Activated CD4-positive, alpha-beta T cell treated with anti-CD3 and anti-CD28 coated beads for 24 hours (primary cell): ENCODE measurements at places on chromosomes 16 and 17.

DNA sequence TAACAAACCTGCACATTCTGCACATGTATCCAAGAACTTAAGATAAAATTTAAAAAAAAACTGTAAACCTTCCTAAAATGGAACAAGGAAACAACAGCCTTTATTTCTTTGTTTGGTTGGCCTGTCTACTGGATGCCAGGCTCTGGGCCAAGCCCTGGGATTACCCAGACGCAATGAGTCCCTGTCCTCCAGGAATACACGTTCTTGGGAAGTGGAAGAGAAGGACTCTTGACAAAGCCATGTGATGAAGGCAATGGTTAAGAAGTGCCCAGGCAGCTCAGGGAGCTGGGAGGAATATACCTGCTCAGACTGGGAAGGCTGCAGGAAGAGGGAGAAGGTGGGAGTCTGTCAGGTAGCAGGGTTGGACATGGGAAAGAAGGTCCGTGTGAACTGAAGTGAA is 115.4 kb downstream of the AXIN2 start:
- DNase-seq: no peak

GRCh38 chr17:76547183-76547641 is 7.4 kb downstream of the PRCD start:
- no peak for DNase-seq

DNA sequence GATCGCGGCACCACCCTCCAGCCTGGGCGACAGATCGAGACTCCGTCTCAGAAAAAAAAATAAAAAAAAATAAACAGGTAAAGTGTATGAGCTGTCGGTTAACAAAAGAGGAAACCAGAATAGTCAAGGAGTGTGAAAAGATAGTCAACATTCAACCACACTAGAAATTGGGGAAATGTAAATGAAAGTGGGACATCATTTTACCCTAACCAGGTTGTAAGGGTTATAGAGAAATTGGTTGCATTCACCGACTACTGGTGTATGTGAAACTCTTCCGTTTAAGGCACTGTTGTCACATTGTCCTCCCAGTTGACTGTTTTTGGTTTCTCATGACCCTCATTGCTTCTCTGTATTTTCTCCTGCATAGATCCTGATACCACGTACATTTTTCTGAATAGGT is 62.8 kb downstream of the RABEP1 start:
- DNase-seq: no peak

DNA sequence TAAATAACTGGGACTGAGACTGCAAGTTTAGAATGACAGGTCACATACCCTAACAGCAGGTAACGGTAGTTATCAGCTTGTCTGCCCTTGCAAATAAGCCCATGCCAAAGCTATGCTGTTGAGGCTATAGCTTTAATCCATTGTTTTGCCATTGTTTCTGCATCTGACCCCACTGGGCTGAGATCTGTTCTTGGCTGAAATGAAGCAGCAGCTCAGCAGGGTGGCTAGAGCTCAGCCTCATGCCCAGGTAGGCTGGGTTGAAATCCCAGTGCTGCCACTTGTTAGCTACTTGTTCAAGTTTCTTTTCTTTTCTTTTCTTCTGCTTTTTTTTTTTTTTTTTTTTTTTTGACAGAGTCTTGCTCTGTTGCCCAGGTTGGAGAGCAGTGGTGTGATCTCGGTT is 40.1 kb downstream of the NKD1 start:
- DNase-seq: no peak

DNA sequence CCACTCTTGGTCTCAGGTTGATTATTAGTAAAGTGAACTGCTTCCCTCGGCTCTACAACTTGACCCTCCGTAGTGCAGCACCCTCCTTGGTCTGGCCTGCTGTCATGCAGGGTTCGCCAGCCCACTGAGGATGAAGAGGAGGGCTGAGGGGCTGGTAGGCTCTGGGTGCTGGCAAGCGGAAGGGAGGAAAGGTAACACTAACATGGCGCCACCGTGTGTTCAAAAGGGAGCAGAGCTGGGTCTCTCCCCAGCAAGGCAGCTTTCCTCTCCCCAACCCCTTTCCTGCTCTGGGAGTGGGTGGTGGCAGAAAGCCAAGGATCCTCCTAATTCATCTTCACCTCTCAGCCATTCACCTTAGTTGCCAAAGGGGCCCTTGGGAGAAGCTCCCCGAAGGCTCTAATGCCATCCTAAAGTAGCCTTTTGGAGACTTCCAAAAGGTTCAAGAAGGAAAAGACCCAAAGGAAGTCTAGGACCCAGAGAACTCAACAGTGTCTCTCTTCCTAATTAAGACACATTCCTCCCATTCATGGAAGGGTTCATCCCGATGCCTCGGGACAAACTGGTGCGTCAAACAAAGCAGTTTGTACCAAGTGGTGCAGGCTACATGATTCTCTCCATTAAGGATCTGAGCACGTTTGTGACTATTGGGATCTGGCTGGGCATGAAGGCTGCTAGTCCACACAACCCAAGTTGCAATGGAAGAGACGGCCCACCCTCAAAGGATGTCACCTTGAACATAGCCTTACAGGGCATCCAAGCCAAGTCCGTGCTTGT is 90.8 kb upstream of the TOB1 start:
- peak; percentile 42 for DNase-seq

DNA sequence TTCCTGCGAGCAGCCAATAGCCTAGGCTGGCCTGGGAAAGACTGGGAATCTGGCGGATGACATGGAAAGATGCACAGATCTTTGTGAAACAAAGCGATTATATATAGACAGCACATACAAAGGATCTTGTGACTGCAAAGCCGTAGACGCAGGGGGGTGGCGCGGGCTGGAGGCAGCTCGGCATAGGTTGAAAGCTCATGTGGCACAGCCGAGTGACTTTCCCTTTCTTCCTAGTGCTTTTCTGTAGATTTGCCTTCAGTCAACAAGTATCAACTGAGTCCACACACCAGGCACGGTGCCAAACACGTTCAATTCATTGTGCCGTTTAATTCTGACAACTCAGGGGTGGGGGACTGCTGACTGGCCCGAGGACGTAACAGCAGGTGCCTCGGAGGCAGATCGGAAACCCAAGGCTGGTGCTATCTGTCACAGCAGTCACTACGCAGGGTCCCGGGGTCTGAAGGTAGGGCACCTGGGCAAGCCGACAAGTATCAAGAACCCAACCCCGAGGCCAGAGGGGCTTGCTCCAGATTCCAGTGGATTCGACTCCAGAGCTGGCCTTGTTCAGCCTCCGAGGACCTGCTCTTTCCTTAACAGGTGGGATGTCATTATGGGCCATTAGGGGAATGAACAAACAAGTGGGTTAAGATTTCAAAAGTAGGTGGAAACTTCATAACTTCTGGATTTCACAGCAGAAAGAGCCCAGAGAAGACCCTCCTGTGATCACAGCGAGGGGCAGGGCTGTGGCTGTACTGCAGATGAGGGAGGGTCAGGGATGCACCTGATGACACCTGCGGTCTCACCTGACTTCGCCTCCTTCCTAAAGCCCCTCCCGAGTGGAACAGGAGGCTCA is 5.9 kb downstream of the PAM16 start:
- DNase-seq: no peak

GRCh38 chr16:73000020-73000906 is 47.7 kb downstream of the ZFHX3 start:
- DNase-seq: no peak

GRCh38 chr17:75695141-75695829 is 26.0 kb upstream of the ITGB4 start:
- no peak for DNase-seq

DNA sequence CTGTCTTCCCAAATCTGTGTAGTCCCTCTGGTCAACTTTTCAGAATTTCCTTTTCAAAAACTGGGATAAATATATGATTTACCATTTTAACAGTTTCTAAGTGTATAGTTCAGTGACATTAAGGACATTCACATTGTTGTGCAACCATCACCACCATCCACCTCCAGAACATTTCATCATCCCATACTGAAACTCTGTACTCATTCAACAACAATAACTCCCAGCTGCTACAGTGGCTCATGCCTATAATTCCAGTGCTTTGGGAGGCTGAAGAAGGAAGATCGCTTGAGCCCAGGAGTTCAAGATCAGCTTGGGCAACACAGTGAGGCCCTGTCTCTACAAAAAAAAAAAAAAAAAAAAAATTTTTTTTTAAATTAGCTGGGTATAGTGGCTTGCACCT is 131.0 kb downstream of the AATF start:
- DNase-seq: no peak

- DNase-seq: no peak
Observed at GRCh38 chr17:55433029-55433628, 11.5 kb upstream of the MMD start.

- no peak for DNase-seq
Observed at GRCh38 chr16:57245472-57246113, 534 bp downstream of the ARL2BP start.

DNA sequence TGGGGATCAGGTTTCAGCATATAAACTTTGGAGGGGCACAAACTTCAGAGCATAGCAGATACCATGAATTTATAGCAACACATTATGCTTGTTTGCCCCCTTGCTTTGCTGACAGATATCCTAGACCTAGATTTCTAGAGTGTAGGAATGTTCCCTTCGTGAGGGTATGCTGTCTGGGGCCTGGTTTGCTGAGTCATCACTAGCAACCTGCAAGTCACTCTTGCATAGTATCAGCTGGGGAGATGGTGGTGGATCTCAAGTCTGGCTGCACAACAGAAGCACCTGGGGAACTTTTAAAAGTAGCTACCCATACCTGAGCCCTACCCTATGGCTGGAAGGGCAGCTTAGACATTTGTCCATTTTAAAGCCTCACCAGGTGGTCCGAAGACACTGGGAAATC is 22.3 kb upstream of the HSBP1 start:
- DNase-seq: no peak

DNA sequence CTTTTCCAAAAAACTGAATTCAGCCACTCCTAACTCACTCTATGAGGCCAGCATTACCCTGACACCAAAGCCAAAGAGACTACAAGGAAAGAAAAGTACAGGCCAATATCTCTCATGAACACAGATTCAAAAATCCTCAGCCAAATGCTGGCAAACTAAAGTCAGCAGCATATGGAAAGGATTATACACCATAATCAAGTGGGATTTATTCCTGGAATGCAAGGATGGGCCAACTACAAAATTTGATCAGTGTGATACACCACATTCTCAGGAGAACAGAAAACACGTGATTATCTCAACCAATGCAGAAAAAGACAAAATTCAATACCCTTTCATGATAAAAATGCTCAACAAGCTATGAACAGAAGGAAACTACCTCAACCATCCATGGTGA is 7.7 kb upstream of the AATK start:
- DNase-seq: no peak

DNA sequence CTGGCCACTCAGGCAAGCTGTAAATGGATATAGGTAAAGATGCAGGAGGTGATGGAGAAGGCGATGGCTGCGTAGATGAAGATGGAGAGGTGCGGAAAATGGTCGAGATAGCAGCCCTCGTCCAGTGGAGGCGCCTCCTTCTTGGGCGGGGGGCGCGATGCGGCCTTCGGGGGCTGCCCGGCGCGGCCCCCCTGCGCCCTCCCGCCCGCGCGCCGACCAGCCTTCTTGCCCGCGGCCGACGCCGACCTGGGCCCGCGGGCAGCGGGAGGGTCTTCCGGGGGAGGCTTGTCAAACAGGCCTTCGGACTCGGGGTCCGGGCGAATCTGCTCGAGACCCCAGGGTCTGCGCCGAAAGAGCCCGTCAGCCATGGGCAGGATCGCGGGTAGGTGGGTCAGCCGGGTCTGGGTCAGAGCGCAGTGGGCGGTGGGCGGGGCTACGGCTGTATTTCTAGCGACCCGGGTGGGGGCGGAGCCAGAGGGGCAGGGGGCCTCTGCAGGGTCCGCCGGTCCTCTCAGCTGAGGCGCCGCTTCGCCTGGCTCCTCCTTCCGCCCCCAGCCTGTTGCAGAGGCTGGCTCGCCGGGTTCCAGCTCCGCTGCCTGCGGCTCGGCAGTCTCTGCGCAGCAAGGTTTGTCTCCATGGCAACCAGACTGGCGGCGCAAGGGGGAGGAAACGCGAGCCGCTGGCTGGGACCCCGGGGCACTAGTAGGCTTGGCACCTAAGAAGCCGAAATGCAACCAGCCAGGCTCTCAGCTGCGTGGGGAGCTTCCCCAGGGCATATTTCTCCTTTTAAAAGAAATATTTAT is 14.4 kb downstream of the MIS12 start:
- peak; percentile 64 for DNase-seq

DNA sequence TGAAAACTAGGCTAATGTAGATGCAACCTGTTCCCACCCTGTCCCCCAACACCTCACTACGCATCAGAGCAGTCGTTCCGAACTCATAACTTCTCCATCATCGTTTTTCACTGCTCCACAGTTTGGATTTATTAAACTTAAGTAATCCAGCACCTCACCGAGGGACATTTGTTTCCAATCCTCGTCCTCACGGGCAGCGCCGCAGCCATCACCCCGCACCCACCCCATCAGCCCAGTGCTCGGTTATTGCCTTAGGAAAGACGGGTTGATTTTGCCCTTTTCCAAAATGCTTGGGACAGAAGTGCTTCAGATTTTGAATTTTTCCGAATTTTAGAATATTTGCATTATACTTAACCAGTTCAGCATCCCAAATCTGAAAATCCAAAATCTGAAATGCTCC is 71.0 kb upstream of the DOC2B start:
- DNase-seq: no peak

DNA sequence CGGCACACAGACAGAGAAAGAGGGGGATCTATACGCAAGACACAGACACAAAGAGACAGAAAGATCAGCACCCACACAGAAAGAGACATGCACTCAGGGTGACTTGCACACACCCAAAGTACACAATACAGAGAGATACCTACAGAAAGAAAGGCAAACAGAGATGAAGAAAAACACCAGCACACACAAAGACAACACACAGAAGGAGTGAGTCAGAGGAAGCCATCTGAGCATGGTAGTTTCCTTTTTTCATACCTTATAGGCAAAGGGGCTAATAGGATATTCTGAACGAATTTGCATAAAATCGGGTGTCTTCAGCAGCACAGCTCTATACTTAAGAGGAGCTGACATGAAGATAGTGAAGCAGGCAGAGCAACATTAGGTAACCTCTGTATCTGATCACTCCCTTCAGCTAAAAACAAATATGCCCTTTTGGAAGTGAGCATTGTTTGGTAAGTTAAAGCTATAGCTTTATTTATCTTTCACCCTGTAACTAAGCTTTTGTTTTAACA is 198.6 kb downstream of the AATF start:
- DNase-seq: no peak

- DNase-seq: no peak
Observed at GRCh38 chr17:66054242-66054641, 137.7 kb downstream of the CEP112 start.

- DNase-seq: no peak
Observed at GRCh38 chr16:1003391-1004347, 22.1 kb downstream of the SOX8 start.

- DNase-seq: no peak
Observed at GRCh38 chr17:41615454-41615853, 2.9 kb upstream of the KRT16 start.

- DNase-seq: no peak
Observed at GRCh38 chr17:4520060-4520893, 21.6 kb downstream of the SPNS2 start.

GRCh38 chr16:59991171-59991570 is 1257.1 kb upstream of the GOT2 start:
- DNase-seq: no peak

DNA sequence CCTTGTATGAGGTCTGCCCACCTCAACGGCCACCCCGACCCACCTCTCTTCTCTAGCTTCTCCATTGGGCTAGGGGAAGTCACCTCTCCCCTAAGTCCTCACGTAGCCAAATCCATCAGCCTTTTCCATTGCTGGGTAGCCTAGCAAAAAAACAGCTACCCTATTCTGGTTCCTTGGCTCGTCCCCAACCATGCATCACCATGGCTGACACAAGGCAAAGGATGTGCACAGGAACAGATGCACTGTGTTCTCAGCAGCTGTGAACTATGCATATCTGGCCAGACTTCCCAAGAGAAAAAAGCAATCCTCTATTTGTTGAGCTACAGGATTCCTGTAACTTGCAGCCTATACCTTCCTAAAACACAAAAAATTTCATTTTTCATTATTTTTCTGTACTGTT is 22.0 kb upstream of the FLCN start:
- DNase-seq: no peak
